ENCODE measurements at places on chromosomes 5 and 9.

DNA sequence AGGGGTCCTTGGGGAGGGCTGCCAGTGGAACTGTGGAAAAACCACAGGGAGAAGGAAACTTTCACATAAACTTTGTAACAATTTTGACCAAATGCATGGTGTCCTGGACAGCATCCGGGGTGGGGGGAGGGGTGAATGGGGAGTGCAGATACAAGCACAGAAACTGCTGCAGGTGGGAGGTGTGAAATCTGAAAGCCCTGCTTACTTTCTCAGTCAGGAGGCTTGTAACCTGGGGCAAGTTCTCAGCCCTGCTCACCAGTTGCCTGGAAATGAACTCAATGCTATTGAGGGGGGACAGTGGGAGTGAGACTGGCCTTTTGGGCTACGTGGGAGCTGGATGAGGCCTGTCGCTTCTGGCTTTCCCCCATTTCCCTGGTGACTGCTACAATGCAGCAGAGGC lies 694.5 kb upstream of the ZNF608 start:
- no peak for DNase-seq

DNA sequence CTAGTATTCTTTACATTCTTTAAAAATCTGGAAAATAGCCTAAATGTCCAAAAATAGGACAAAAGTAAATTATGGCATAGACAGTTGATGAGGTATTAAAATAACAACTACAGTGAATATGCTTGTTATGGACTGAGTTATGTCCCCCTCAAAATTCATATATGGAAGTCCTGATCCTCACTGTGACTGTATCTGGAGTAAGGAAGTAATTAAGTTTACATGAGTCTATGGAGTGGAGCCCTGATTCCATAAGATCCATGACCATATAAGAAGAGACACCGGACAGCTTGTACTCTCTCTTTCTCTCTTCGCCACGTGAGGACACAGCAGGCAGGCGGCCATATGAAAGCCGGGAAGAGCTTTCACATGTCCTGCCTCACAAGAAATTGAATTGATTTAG lies 28.6 kb upstream of the C5orf58 start:
- DNase-seq = no peak

- DNase-seq = no peak
These were observed 243.3 kb upstream of the CTNND2 start for GRCh38 chr5:12147513-12147912.

- no peak for DNase-seq
These were observed 139.2 kb upstream of the ATP10B start for GRCh38 chr5:160991205-160991604.

GRCh38 chr9:81833563-81834345 lies 94.5 kb upstream of the SPATA31D4 start:
- no peak for DNase-seq

DNA sequence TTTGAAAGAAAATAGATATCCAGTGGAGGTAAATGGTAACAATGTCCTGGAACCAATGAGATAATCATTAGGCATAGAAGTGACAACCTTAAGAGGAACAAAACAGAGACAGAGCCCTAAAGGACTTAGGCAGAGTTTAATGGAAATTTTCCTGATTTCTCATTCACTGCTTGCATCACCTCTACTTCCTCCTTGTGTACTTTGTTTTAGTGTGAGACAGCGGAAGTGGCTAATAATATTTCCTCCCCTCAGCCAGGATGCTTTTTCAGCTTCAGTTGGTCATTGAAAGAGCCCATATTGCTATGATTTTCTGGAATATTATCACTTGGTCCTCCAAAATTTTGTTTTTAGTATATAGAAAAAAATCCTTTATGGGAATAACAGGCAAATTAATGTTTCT lies 153.4 kb upstream of the MPDZ start:
- no peak for DNase-seq

- DNase-seq = no peak
These were observed 20.4 kb upstream of the EXOC3 start for GRCh38 chr5:422323-423232.

GRCh38 chr9:129696944-129697655 lies 31.7 kb downstream of the PRRX2 start:
- peak; percentile 71 for DNase-seq

- DNase-seq = no peak
These were observed 34.9 kb upstream of the HMCN2 start for GRCh38 chr9:130230631-130231030.

- no peak for DNase-seq
These were observed 170.6 kb upstream of the RFX3 start for GRCh38 chr9:3696368-3696767.

GRCh38 chr9:126701813-126702140 lies 88.0 kb downstream of the LMX1B start:
- no peak for DNase-seq

DNA sequence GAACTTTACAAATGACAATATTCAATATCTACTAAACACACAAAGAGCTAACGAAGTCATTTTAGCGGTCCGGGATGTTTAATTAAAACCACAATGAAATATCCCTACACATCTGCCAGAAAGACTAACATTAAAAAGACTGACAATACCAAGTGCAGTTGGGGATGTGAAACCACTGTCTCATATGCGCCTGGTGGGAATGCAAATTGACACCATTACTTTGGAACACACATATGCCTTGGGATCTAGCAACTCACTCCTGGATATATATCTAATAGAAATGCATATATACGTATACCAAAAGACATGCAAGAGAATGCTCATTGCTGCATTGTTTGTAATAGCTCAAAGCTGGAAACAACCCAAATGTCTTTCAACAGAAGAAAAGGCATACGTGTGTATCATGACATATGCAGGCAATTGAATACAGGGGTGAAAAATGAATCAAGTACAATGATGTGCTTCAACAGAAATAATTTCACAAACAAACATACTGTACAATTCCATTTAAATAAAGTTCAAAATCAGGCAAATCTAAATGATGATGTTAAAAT lies 153.3 kb downstream of the CARTPT start:
- DNase-seq = no peak

- DNase-seq = no peak
These were observed 189.1 kb upstream of the ANKRD55 start for GRCh38 chr5:56422076-56422762.

Data from activated CD8-positive, alpha-beta memory T cell treated with anti-CD3 and anti-CD28 coated beads for 24 hours (primary cell).